Fibroblast of the aortic adventitia (primary cell): ENCODE measurements at places on chromosomes 3 and 15.
A peak's percentile ranks its signal among the peaks of the same experiment; 100 is the strongest.

GRCh38 chr15:100903168-100903554 lies 16.0 kb upstream of the LRRK1 start:
- DNase-seq: no peak

GRCh38 chr15:101152914-101153313 lies 98.9 kb downstream of the CHSY1 start:
- DNase-seq: no peak

- DNase-seq: peak; percentile 32
Measured at GRCh38 chr3:38003371-38003816, 12.8 kb downstream of the VILL start.

- DNase-seq: no peak
Measured at GRCh38 chr3:48023377-48023776, 7.2 kb upstream of the MAP4 start.

GRCh38 chr3:13505147-13506130 lies 25.3 kb downstream of the HDAC11 start:
- DNase-seq: no peak

DNA sequence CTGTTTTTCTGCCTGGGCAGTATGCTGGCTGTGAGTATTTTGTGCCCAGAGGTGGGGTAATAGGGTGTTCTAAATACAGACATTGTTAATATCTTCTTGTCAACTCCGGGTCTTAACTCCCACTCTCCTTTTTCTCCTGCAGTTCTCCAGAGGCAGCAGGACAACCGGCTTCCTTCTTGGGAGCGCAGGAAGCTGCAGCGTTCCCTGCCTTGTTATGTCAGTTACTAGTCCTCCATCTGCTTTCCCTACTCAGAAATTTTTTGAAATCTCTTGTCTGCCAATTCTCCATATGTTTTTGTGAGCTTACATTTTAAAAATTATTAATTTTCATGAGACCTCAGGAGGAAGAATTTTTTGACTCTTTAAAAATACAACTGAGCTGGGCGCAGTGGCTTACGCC lies 67.2 kb downstream of the NEO1 start:
- no peak for DNase-seq

DNA sequence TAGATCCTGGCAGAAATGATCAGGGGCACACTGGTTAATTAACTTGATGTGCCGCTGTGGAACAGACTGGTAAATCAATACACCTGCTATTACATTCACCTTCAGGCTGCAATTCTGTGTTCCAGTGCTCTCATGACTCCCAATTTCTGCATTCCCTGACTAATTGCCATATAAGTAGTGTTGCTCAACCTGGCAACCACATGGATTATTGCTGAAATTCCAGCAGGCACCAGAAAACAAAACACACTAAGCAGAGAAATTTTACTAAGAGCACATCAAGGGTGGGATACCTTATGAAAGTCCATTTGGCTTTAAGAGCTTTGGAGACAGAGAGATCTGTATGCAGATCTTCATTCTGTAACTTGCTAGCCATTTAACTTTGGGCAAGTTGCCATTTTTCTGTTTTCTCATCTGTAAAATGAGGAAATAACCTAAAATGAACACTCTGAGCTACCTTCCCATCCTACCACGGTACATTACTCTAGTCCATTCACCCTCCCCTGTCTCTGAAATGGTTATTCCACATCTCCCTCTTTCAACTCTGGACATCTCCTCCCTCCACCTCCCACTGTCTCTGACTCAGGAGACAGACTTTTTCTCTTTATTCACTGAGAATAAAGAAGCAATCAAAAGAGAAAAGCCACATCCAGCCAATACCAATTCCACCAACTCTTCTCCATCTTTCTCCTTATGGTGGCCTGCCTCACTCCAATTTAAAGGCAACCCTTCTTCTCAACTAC lies 54.6 kb downstream of the STAC start:
- DNase-seq: peak; percentile 65

DNA sequence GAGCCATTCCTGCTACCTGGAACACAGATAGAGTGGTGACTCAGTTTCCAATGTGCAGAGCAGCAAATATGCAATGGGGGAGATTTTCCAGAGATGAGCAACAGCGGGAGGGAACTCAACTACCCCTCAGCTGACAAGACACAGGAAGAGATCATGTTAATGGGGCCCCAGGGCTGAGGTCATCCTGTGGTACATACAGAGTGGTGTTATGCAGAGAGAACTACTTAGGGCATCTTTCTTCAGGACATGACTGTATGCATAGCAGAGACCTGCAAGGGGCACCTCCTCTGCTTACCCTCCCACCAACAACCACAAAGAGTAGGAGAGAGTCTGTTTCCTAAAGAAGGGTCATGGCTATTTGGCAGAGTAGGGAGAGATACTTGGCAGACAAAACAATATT lies 6.8 kb upstream of the TBC1D5 start:
- no peak for DNase-seq
